AG04449 (cell line): ENCODE measurements at places on chromosomes 3 and 15.

GRCh38 chr3:191336833-191337232 lies 6.5 kb upstream of the UTS2B start:
- no peak for DNase-seq

- no peak for DNase-seq
These were observed 1.3 kb upstream of the ABCF3 start for GRCh38 chr3:184184546-184185230.

DNA sequence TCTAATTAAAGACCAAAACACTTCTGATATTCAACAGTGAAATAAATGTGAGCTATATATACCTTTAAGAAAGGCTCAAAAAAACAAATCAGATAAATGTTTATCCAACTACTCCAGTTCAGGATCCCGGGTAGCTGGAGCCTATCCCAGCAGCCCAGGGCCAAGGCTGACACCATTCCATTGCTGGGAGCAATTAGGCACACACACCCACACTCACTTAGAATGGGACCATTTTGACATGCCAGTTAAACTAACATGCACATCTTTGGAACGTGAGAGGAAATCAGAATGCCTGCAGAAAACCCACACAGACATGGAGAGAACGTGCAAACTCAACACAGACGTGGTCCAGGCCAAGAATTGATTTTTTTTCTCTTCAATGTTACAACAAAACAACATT lies 30.0 kb upstream of the PLSCR4 start:
- no peak for DNase-seq

GRCh38 chr3:197471221-197472010 lies 84.4 kb downstream of the BDH1 start:
- DNase-seq, result no peak

DNA sequence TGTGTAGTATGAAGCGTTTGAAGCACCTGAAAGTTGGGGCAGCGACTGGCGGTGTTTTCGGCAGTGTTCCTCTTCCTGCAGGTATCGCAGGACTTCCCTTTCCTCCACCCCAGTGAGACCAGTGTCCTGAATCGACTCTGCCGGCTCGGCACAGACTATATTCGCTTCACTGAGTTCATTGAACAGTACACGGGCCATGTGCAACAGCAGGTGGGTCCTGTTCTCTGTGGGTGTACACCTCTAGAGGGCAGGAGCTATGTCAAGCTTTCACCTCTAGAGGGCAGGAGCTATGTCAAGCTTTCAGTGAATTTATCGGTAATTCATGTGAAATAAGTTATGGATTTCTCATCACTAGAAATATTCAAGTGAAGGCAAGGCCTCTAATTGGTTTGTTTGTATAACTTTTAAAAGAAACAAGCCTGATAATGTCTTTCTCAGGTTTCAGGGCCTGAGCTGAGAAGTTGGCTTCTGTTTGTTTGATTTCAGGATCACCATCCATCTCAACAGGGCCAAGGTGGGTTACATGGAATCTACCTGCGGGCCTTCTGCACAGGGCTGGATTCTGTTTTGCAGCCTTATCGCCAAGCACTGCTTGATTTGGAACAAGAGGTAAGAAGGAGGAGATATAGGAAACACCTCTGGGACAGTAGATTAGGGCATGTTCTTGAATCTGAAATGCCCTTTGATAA lies 5.3 kb downstream of the TUBGCP4 start:
- no peak for DNase-seq

DNA sequence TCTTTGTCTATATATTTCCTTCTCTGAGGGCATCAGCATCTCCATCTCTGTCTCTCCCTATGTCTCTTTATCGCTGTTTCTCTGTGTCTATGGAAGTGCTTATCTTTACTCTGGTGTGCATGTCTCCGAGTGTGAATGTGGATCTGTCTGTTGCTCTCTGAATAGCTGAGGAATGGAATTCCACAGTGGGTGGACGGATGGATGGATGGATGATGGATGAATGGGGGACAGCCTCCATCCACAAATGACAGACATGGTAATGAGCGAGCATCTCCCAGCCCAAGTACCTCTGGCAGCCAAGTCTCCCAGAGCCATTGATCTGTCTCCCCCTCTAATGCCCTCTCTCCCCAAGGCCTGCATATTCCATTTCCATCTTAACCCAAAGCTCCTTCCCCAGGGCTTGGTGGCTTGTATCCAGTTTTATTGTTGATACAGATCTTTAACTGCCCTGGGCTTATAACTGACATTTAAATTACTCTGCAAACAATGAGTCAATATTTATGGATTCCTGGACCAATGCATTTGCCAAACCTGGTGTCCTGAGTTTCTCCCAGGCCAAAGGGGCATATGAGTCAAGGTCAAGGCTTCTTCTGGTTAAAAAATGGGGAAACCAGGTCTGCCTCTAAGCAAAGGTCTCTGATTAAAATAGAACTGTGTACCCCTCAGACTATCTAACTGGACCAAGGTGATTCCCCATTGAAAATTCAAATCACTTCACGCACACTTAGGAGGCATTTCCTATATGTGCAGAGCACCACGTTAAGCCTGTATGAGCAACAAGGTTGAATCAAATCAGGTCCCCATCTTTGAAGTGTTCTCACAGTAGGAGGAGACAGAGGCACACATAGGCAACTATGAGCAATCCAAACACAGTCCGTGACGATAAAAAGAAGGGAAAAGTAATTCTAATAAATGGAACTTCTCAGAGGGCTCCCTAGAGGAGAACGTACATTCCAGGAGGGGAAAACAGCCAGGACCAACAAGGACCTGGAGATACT lies 109.9 kb downstream of the TLE3 start:
- DNase-seq, result no peak
